GM12864 (cell line): ENCODE measurements at places on chromosomes 11 and 22.

DNA sequence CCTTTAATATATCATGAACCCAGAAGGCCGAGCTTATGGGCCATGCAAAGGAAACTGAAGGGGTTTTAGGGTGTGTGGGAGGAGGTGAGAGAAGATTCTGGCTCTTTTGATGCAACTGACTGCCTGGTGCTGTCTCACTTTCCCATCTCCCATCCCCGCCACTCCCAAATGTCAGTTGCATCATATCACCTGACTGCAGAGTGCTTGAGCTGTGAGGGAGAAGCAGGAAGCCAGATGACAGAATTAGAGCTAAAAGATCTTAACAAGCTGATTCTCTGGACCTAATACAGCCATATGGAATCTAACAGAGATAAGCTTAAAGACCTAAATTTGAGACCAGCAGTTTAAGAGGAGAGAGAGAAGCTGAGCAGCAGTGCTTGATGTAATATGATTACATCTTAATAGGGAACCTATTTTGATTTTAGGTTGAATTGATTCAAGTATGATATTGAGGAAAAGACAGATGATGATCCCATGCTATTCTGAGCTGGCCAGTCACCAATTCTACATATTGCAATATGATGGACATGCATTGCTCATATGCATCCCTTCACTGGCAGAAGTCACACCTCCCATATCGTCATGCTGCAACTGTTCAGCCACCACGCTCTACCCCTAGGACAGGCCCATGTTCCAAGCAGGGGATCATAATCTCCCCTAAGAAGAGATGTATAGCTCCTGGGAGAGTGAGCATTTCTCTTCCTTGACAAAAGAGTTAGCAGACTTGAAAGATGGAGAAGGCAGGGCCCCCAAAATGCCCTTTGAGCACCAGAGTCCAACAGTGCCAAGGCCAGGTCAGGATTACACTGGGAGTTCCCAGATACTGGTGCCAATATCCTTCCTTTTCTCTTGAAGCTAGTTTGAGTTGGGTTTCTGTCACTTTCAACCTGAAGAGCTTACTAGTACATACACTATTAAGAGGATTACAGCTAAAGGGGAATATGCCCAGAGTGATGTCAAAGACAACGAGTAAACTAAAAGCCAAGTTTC lies 44.9 kb downstream of the PLEKHA7 start:
- no peak for DNase-seq

DNA sequence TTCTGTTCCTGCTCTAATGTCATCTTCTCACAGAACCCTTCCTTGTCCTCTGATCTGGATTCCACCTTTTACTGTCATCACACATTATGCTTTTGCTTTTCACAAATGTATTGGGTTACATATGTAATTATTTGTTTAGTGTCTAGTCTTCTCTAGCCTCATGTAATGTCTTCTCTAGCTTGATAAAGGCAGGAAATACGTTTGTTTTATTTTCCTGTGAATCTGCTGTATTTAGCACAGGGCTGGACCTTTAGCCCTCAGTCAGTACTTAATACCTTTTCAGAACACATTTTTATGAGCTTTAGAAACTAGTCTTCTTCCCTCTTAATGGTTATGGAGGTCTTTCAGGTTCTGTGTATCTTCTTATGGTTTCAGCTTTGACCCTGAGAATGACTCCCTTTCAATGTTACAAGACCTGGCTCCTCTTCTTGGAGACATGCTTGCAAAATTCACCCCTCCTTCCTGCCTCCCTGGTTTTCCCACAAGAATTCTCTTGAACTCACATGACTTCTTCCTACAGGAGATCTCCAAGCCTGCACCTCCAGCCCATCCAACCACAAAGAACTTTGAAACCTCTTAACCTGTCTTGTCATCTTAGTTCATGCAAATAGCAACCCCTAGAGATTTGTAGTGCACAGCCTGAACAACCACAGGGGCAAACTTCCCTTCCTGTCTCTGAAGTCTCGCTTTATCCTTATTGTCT lies 132.7 kb upstream of the DDI1 start:
- DNase-seq = peak; percentile 65

DNA sequence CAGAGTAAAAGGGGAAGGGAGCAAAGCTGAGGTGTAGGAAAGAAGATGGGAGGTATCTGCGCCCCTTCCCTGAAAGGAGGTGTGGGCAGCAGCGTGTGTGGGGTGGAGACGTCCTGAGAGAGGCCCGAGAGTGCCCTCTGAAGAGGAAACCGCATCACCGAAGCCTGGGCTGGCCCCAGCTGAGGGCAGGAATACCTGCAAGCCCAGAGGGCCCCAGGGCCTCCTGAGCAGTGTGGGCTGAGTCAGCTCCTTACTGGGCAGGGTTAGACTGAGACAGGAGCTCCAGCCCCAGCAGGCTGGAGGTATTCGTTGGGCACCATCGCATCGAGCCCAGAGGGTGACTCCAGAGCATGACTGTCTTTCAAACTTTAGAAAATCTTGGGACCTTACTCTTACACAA lies 534.0 kb upstream of the B3GAT1 start:
- DNase-seq = no peak

DNA sequence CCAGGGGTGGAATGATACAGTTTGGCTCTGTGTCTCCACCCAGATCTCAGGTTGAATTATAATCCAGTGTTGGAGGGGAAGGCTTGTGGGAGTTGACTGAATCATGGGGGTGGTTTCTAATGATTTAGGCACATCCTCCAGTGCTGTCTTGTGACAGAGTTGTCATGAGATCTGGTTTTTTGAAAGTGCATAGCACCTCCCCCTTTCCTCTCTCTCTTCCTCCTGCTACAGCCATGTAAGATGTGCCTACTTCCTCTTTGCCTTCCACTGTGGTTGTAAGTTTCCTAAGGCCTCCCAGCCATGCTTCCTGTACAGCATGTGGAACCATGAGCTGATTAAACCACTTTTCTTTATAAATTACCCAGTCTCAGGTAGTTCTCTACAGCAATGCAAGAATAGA lies 45.1 kb downstream of the THAP12 start:
- no peak for DNase-seq

DNA sequence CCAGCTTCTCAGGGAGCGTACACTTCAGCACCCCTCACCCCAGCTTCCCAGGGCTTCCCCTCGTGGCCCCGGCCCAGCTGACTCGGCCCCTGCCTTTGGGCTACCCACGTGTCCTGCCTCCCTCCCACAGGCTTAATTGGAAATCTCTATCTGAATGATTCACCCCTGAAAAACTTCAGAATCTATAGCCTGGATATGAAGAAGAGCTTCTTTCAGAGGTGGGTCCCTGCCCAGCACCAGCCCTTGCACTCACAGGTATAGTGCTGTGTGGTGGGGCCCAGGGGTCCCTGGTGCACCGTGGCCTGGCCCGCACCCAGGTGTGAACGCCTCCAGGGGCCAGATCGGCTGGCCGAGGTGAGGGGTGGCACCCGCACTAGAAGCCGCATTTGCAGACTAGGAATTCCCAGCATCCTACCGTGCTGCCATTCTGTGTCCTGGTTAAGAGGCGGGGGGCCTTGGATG lies 38.4 kb downstream of the B3GAT1 start:
- no peak for DNase-seq

- DNase-seq = no peak
These were observed 12.0 kb downstream of the FRMD8 start for GRCh38 chr11:65398362-65398910.

- DNase-seq = no peak
These were observed 24.7 kb downstream of the TBCEL start for GRCh38 chr11:121048464-121049233.

DNA sequence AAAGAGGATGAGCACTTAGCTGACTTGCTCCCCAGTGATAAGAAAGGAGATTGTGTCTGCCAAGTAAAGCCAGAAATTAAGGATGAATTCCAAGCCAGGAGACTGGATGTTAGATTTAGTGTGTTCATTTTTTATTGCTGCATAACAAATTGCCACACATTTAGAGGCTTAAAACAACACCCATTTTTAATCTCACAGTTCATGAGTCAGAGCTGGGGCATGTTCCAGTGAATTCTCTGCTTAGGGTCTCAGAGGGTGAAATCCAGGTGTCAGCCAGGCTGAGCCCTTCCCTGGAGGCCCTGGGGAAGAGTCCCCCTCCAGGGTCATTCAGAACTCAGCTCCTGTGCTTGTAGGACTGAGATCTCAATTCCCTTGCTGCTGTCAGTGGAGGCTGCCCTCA lies 352.8 kb downstream of the BUD13 start:
- DNase-seq = no peak

- DNase-seq = no peak
These were observed 14.2 kb downstream of the DTX4 start for GRCh38 chr11:59186130-59186594.

- DNase-seq = no peak
These were observed 79.2 kb downstream of the WNT7B start for GRCh38 chr22:45897736-45898135.

- no peak for DNase-seq
These were observed 2.9 kb upstream of the ARFGAP2 start for GRCh38 chr11:47179655-47179991.

DNA sequence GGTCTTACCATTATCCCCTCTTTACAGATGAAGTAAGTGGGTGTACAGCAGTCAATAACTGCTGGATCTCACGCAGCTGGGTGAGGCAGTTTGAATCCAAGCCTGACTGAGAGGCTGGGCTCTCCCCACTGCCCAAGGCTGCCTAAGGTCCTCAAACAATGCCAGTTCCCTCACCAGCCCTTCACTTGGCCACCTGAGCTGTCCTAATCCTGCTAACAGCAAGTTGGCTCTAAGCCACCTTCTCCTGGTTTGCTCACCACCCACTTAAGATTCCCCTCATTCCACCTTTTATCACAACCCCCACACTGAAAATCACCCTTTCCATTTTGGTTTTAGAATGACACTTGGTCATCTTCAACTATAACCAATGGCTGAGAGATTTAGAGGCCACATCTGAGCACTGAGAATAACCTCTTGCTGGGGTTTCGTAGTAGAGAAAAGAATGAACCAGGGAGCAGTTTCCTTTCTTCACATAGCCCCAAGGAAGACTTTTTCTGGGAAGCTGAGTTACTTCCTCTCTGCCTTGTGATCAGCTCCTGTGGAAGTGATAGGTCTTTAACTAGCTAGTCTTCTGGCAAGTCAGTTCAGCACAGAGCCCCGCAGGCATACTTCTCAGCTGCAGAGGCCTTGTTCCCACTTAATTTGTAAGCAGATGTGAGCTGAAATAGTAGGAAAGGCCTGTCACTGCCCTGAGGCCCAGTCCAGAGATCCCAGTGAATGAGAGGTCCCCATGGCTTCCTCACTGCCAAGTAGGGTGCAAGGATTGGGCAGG lies 57.8 kb upstream of the TTC12 start:
- no peak for DNase-seq

DNA sequence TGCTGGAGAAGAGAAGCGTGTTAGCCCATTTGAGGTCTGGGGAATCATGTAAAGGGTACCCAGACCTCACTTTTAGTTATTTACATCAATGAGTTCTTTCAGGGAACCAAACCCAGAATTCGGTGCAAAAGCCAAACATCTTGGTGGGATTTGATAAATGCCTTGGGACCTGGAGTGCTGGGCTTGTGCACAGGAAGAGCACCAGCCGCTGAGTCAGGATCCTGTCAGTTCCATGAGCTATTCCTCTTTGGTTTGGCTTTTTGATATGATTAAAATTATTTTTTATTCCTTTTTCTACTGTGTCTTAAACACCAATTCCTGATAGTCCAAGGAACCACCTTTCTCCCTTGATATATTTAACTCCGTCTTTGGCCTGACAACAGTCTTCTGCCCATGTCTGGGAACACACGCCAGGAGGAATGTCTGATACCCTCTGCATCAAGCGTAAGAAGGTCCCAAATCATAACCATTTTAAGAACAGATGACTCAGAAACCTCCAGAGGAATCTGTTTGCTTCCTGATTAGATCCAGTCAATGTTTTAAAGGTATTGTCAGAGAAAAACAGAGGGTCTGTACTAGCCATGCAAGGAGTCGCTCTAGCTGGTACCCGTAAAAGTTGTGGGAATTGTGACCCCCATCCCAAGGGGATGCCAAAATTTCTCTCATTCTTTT lies 65.2 kb downstream of the ALX4 start:
- no peak for DNase-seq

DNA sequence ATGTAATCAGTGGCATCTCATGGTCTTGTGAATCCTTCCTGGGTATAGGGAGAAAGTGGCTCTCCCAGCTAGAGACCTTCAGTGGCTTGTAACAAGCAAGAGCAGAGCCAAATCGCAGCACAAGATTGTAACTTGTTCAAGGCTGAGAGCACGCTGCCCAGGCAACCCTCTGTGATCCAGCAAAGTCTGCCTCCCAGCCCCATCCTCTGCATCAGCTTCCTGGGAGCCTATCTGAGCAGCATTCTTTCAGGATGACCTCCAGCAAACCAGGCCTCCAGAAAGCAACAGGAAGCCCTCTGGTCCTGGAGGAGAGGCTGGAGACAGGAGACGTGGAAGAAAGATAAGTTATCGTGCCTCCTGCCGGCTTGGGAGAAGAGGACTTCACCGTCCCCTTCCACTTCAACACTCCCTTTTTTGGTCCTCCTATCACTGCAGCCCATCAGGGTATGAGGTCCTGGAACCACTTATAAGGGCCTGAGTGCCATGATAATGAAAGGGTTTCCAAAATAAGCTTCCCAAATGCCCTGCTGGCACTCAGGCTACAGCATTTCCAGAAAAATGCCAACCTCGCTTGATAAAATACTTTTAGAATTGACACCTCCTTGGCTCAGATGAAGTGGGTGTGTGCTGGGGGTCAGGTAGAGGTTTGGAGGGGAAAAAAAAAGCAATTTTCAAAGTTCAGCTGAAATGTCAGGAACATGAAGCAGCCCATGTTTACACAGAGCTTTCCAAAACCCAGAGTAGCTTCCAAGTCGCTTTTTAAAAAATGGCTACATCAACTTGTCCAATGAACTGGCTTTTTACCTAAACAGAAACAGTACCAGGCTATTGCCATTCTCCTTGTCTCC lies 80.2 kb downstream of the PLEKHA7 start:
- no peak for DNase-seq

GRCh38 chr11:114156131-114156581 lies 96.6 kb downstream of the ZBTB16 start:
- no peak for DNase-seq

DNA sequence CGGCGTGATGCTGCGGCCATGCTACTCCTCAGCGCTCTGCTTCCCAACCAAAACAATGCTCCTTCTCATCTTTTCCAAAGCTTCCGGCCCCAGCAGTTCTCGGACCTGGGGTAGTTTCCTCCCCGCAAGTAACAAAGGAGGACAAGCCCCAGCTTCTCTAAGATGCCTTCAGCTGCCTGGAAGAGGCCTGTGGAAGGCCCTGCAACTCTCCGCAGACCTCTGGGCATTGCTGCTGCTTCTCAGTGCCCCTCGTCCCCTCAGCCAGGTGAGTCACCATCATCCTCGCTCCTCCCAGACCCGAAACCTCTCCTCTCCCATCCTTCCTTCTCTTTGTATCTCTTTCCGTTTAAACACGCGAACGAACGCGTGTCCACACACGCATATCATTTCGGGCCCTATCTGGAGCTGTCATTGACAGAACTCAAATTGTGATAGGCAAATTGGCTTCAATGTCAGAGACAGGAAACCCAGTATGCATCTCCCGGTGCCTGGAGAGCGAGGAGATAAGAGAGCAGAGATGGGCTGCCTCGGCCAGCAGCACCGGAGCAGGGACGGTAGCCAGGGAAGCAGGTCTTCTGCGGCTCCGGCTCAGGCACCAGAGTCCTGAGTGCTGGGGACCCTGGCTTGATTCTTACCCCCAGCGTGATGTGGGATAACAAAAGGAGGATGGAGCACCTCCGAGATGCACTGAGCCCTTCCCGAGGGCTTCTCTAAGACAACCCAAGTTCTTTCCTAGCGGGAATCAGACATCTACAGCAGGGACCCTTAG lies 22.0 kb upstream of the JAM3 start:
- no peak for DNase-seq
